ENCODE measurements at places on chromosomes 4 and X.

GRCh38 chr4:19047279-19047880 is 1025.8 kb upstream of the LCORL start:
- no peak for DNase-seq

DNA sequence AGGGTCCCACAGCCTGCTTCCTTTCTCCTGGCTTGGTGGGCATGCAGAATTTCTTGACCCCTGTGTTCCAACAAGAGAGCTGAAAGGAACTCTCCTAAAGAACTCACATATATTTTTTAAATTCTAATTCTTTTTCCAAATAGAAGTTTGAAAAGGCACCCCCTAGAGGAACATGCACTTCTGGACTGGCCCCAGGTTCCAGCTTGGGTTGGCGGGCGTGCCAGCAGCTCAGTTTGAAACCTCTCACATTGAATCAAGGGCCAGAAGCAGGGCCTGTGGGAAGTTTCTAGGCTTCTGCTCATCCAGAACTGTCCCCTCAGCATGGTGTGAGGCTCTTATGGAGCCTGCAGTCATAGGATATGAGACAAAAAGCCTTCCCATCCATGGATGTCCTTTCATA is 132.6 kb downstream of the ATG4A start:
- DNase-seq = no peak

- DNase-seq = no peak
Measured at GRCh38 chr4:30718641-30719453, 1.3 kb upstream of the PCDH7 start.

GRCh38 chrX:11611965-11612364 is 53.8 kb downstream of the ARHGAP6 start:
- no peak for DNase-seq

DNA sequence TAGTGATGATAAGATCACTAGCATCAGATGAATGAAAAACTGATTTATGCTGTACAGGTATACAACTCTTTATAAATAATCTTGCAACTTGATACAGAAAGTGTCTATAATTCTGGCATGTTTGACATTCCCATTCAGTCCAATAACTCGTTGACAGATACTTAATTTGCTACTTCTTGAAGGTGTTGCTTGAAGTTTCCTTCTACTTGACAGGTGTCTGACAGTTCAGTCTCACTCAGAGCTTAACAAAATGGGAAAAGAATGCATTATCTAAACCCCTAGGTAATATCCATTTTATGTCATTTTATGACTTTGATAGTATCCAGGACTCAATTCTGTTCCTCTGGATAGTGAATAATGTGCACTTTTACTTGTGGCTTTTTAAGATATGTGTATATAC is 508.9 kb downstream of the GRID2 start:
- no peak for DNase-seq

DNA sequence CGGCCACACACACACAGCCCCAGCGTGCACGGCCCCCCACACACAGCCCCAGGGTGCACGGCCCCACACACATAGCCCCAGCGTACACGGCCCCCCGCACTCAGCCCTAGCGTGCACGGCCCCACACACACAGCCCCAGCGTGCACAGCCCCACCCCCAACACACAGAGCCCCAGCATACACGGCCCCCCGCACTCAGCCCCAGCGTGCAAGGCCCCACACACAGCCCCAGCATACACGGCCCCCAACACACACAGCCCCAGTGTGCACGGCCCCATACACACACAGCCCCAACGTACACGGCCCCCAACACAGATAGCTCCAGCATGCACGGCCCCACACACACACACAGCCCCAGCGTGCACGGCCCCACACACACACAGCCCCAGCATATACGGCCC is 17.6 kb downstream of the GAK start:
- no peak for DNase-seq

DNA sequence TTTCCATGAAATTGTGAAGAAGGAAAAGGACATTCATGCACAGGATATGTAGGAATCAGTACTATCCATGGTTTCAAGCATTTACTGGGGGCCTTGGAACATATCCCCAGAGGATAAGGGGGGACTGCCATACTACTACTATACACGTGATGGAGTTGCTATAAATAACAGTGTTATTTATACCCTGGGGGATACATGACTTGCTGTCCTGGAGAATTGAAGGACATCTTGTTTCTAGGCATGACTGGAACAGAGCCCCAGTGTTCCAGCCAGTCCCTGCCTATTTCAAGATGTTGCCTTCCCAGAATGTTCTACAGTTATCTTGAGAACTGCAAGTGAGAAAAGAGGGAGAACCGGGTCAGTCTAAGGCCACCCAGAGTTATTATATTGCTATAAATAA is 39.6 kb upstream of the ZNF81 start:
- no peak for DNase-seq

- no peak for DNase-seq
Measured at GRCh38 chr4:179441596-179441995, 1999.4 kb upstream of the AGA start.

GRCh38 chr4:6917461-6918271 is 8.0 kb downstream of the TBC1D14 start:
- peak; percentile 90 for DNase-seq

- DNase-seq = peak; percentile 6
Measured at GRCh38 chr4:123649645-123650391, 253.2 kb downstream of the SPRY1 start.

- no peak for DNase-seq
Measured at GRCh38 chrX:53260836-53261235, 20.5 kb downstream of the IQSEC2 start.

GRCh38 chr4:67725981-67726380 is 25.0 kb upstream of the UBA6 start:
- DNase-seq = no peak

GRCh38 chrX:120517936-120518335 is 42.8 kb downstream of the CUL4B start:
- no peak for DNase-seq

GRCh38 chr4:16196482-16197393 is 29.5 kb downstream of the TAPT1 start:
- no peak for DNase-seq

DNA sequence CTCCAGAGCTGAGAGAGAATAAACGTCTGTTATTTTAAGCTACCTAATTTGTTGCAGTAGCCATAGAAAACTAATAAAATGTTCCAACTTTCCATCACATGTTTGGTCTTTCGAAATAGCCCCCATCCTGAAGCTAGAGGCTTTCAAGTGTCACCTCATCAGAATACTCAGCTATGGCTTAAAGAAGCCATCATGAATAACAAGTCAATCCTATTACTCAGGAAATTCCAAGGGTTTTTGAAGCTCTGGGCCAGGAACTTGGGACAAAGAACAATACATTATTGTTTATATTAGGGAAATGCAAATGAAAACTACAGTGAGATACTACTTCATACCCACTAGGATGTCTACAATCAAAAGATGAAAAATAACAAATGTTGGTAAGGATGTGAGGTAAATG is 42.2 kb downstream of the TBCK start:
- DNase-seq = no peak

DNA sequence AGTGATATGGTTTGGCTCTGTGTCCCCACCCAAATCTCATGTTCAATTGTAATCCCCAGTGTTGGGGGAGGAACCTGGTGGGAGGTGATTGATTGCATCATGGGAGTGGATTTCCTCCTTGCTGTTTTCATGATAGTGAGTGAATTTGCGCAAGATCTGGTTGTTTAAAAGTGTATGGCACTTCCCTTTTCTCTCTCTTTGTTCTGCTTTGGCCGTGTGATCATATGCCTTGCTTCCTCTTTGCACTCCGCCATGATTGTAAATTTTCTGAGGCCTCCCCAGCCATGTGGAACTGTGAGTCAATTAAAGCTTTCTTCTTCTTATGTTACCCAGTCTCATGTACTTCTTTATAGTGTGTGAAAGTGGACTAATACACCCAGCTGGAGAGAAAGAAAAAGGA is 113.0 kb upstream of the AADAT start:
- no peak for DNase-seq

DNA sequence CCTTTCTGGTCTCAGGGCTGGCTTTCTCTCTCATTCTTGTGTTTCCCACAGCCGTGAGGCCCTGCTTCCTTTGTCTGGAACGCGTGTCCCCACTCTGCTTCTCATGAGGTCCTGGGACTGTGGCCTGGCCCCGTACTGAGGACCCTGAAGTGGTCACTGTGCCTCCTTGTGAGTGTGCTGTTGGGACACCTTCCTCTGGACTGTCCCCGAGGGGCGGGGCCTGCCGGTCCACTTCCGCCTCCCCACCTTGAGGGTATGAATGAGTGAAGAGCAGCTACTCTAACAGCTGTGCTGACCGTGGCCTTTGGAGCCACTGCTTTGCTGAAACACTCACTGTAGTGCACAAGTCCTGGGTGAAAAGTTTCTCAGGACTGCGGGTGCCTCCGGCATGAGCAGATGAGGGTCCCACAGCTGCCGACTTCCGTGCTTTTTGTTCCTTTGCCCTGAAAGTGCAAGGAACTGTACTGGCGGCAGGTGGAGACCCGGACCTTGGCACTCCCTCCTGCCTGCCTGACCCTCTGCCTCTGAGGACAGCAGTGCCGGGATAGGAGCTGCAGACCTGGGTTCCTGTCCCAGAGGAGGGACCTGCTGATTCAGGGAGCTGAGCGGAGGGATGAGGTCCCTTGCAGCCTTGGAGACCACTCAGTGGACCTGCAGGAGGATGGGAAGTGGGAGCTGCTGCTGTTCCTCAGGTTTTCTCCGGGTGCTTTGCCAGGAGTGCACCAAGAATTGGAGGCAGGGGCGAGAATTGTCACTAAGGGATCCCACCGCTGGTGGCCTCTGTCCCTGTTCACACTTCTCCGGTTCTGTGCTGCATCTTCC is 38.0 kb downstream of the HTT-AS start:
- DNase-seq = no peak

DNA sequence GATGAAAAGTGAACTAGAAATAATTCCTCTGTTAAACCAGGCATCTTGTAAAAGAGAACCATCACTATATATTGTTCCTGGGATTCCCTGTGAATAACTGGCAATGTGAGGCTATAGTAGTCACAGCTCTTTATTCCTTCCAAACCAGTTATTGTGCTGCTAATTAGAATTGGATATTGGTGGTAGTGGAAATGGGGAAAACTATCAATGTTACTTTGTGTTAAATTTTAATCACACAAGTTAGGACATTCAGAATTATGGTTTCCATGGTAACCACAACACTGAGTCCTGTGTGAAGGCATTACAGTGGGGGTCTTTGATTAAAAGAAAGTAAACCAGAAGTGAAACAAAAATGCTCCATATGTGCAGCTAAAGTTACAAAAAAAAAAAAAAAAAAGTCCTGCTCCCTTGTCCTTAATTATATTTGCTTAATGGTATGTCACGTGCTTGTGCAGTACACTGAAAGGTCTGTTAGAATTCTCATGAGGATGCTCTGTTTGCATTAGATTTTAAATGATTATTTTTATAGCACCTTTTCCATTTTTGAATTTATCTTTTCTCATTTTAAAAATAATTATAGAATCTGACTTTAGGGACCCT is 200.4 kb downstream of the ADGRL3 start:
- no peak for DNase-seq

- DNase-seq = no peak
Measured at GRCh38 chr4:158446106-158446505, 75.6 kb upstream of the RXFP1 start.

GRCh38 chr4:48018112-48018511 is 1.5 kb downstream of the NIPAL1 start:
- no peak for DNase-seq

GRCh38 chr4:153296040-153296823 is 48.3 kb upstream of the MND1 start:
- DNase-seq = no peak

DNA sequence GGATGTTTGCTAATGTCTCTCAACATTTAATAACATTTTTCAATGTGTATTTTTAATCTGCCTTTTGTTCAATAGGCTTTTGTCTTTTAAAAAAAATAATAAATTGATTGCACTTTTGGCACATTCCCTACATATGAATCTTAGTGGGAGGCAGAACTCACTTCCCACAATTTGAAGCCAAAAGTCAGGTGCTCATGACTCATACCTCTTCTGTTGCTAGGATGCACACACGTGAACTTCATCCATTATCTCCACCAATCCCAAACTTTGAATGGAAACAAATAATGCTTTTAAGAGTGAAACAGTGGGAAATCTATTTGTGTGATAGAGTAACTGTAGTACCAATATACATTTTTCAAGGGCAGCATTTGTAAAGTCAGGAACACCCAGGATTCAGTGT is 260.5 kb downstream of the IQCM start:
- DNase-seq = no peak

DNA sequence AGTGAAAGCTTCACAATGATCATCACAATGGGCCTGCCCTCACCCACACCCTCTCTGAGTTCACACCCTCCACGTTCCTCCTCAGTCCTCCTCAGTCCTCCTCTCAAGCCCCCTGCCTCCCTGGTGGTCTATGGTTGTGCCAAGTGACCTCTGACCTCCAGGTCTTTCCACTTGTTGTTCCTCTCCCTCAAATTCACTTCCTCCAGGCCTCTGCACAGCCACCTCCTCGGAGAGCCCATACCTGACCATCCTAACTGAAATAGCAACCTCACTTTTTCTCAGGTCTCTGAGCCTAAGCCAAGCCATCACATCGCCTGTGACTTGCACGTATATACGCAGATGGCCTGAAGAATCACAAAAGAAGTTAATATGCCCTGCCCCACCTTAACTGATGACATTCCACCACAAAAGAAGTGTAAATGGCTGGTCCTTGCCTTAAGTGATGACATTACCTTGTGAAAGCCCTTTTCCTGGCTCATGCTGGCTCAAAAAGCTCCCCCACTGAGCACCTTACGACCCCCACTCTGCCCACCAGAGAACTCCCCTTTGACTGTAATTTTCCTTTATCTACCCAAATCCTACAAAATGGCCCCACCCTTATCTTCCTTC is 293.4 kb upstream of the TENM3 start:
- no peak for DNase-seq

DNA sequence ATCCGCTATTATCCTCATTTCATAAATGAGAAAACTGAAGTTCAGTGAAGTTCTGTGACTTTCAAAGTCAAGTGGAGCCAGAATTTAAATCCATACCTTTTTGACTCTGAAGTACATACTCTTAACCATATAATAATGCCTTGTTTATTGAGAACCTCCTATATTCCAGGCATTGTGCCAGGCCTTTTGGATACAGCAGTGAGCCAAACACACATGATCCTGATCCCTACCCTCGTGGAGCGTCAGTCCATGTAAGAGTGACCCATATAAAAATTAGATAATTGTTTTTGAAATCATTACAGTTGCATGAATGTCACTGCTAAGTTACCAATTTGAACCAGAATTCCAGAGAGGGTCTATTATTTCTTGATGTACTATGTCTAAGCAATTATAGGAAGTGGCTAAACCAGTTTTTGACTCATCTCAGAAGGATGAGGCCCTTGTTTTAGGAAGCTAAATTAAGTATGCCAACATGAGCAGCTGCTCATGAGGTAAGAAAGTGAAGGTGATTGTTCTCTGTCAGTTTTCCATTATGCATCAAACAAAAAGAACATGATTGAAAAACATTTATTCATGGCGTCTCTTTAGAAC is 289.5 kb downstream of the GLUD2 start:
- DNase-seq = peak; percentile 56

- DNase-seq = no peak
Measured at GRCh38 chr4:11343536-11343935, 85.2 kb downstream of the HS3ST1 start.

GRCh38 chr4:33482773-33483172 is 2761.5 kb downstream of the ARAP2 start:
- no peak for DNase-seq

- DNase-seq = no peak
Measured at GRCh38 chr4:128819082-128819742, 9.7 kb downstream of the JADE1 start.
